Placental pericyte (primary cell): ENCODE measurements at places on chromosomes 1 and 21. TPM values are rescaled to one million over a fixed set of nuclear protein-coding genes. Genes with fewer than 3 reads are reported as not detected.

Gene SYNC
- 6.3 and 12.9 TPM in 2 replicates for total RNA-seq

Gene EXTL1
- under 0.01 and 0.43 TPM in 2 replicates for total RNA-seq

Gene OLFML3
- total RNA-seq = 77.6 and 238 TPM in 2 replicates

Gene CAMK1G
- total RNA-seq = 0.66 and 10.6 TPM in 2 replicates

Gene ALG14
- total RNA-seq = 2.2 and 4.9 TPM in 2 replicates
